ENCODE measurements at places on chromosomes 4 and X.

GRCh38 chr4:110474481-110474880, 1.5 kb upstream of the ENPEP start:
- no peaks in the 10 kb centered on the region for H3K27me3 ChIP-seq
- no peak overlapping the region for H3K27ac ChIP-seq
- DNase-seq, result no peak

GRCh38 chr4:30386266-30386895, 333.8 kb upstream of the PCDH7 start:
- no peak overlapping the region for H3K4me3 ChIP-seq
- no peaks in the 10 kb centered on the region for H3K36me3 ChIP-seq
- H3K27me3 ChIP-seq, result no peaks in the 10 kb centered on the region
- no peak for DNase-seq
- no peak overlapping the region for H3K27ac ChIP-seq

- no peak overlapping the region for H3K27ac ChIP-seq
- DNase-seq, result no peak
- no peaks in the 10 kb centered on the region for H3K27me3 ChIP-seq
- no peaks in the 10 kb centered on the region for H3K36me3 ChIP-seq
- no peak overlapping the region for H3K4me3 ChIP-seq
Observed at GRCh38 chr4:40311811-40312346, 23.3 kb upstream of the CHRNA9 start.

GRCh38 chrX:6574762-6575161, 39.8 kb upstream of the VCX3A start:
- H3K36me3 ChIP-seq, result no peaks in the 10 kb centered on the region
- H3K27ac ChIP-seq, result no peak overlapping the region
- H3K27me3 ChIP-seq, result no peaks in the 10 kb centered on the region
- peak; percentile 15 for DNase-seq

DNA sequence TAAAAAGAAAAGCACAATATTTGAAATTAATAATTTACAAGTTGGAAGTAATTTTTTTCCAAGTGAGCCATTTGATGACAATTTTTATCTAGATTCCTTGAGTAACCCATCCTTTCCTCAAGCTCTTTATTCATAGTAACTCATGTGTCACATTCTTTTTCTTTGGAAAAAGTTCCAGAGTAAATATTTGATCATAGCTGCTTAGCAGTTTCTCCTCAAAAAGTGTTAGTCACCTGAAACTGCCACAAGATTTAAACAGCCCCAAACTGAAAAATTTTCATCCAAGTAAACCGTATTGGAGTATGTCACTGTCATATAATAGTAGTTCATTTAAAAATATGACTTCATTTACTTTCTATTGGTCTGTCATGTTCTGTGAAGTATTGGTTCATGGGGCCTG, 94.6 kb upstream of the CASK start:
- no peaks in the 10 kb centered on the region for H3K27me3 ChIP-seq
- no peak for DNase-seq
- H3K4me1 ChIP-seq, result no peaks in the 10 kb centered on the region
- no peaks in the 10 kb centered on the region for H3K36me3 ChIP-seq
- H3K27ac ChIP-seq, result no peak overlapping the region

GRCh38 chr4:7296661-7297335, 104.5 kb downstream of the SORCS2 start:
- no peak for DNase-seq
- H3K27ac ChIP-seq, result no peak overlapping the region
- H3K36me3 ChIP-seq, result no peaks in the 10 kb centered on the region
- no peak overlapping the region for H3K4me3 ChIP-seq
- H3K4me1 ChIP-seq, result peaks cover 44% of the 10 kb centered on the region

- peak; percentile 29 for DNase-seq
- H3K27ac ChIP-seq, result no peak overlapping the region
- no peak overlapping the region for H3K4me3 ChIP-seq
Observed at GRCh38 chrX:26649534-26649933, 433.6 kb downstream of the MAGEB5 start.

GRCh38 chr4:81811562-81812293, 340.0 kb upstream of the RASGEF1B start:
- no peak for DNase-seq
- H3K36me3 ChIP-seq, result no peaks in the 10 kb centered on the region
- no peak overlapping the region for H3K27ac ChIP-seq
- no peaks in the 10 kb centered on the region for H3K27me3 ChIP-seq
- H3K4me3 ChIP-seq, result no peak overlapping the region

- DNase-seq, result no peak
- H3K27me3 ChIP-seq, result no peaks in the 10 kb centered on the region
- H3K4me1 ChIP-seq, result peaks cover 7% of the 10 kb centered on the region
- H3K27ac ChIP-seq, result no peak overlapping the region
Observed at GRCh38 chrX:9980401-9980800, 13.2 kb downstream of the CLDN34 start.

- H3K4me1 ChIP-seq, result no peaks in the 10 kb centered on the region
- no peaks in the 10 kb centered on the region for H3K36me3 ChIP-seq
- H3K27me3 ChIP-seq, result no peaks in the 10 kb centered on the region
- no peak for DNase-seq
Observed at GRCh38 chr4:78749258-78749971, 26.7 kb upstream of the BMP2K start.

GRCh38 chrX:109728173-109728535, 4.9 kb downstream of the ACSL4 start:
- no peak overlapping the region for H3K27ac ChIP-seq
- H3K4me1 ChIP-seq, result no peaks in the 10 kb centered on the region
- H3K36me3 ChIP-seq, result no peaks in the 10 kb centered on the region
- H3K27me3 ChIP-seq, result no peaks in the 10 kb centered on the region

DNA sequence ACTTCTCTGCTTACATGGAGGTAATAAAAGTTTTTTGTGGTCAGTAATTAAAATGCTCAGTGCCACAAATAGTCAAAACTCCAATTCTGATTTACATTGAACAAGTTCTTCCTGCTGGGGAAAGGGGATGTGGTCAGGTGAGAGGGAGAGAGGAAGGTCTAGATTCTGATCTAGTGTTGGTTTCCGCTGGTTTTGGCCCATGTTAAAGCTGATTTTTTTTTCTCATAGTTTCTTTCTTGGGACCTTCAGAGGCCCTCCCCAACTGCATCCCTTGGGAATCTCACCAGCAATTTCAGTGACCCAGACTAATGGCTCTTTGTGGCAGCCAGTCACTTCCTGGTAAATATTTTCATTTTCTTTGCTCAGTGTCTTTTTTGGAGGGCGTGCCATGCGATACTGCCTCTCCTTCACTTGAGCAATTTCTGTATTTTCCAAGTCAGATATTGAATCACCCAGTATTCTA, 332.7 kb downstream of the RAPGEF2 start:
- DNase-seq, result no peak
- H3K27ac ChIP-seq, result no peak overlapping the region
- H3K4me1 ChIP-seq, result peaks cover under 1% of the 10 kb centered on the region
- H3K4me3 ChIP-seq, result no peak overlapping the region

DNA sequence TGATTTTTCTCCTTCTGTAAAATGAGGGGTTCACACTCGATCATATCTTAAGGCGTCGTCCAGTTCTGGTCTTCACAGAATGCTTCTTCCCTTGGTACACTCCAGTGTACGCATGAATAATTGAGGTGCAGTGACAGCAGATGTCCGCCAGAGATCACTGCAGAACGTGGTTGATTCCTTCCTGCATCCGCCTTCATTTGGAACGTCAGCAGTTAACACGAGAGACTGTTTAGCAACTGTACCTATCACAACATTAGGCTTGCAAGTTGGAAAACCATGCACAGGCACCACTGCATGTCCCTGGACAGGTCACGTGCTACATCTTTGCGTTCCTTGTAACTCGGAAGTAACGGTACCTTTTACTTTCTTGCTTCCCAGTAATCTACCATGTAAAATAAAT, 66.0 kb upstream of the GEMIN8 start:
- no peaks in the 10 kb centered on the region for H3K27me3 ChIP-seq
- H3K4me1 ChIP-seq, result no peaks in the 10 kb centered on the region
- no peak overlapping the region for H3K27ac ChIP-seq
- DNase-seq, result peak; percentile 74

DNA sequence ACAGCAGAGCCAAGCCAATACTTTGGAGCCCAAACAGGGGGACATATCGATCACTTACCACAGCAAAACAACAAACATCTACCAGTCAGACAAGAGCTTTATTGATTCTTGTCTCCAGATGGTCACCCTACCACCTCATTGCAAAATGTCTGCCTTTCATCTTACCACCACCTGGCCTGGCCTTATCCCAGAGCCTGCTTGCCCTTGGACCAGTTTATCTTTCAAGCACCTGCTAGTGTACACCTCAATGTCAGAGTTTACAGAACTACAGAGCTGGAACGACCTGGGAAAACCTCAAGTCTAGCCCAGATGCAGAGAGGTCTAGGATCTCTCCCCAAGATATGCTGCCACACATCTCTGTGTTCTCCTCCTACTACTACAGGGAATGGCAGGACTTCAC, 4.5 kb downstream of the BCAP31 start:
- DNase-seq, result no peak
- H3K4me1 ChIP-seq, result peaks cover 8% of the 10 kb centered on the region
- H3K27me3 ChIP-seq, result no peaks in the 10 kb centered on the region
- peaks cover 3% of the 10 kb centered on the region for H3K36me3 ChIP-seq

- H3K27ac ChIP-seq, result no peak overlapping the region
- H3K27me3 ChIP-seq, result no peaks in the 10 kb centered on the region
- no peak for DNase-seq
- no peaks in the 10 kb centered on the region for H3K36me3 ChIP-seq
- H3K4me1 ChIP-seq, result no peaks in the 10 kb centered on the region
Observed at GRCh38 chr4:5125321-5125720, 74.0 kb downstream of the STK32B start.

- no peak overlapping the region for H3K4me3 ChIP-seq
- H3K4me1 ChIP-seq, result no peaks in the 10 kb centered on the region
- no peak overlapping the region for H3K27ac ChIP-seq
- no peaks in the 10 kb centered on the region for H3K27me3 ChIP-seq
- DNase-seq, result no peak
Observed at GRCh38 chr4:128517096-128517738, 229.6 kb upstream of the PGRMC2 start.

DNA sequence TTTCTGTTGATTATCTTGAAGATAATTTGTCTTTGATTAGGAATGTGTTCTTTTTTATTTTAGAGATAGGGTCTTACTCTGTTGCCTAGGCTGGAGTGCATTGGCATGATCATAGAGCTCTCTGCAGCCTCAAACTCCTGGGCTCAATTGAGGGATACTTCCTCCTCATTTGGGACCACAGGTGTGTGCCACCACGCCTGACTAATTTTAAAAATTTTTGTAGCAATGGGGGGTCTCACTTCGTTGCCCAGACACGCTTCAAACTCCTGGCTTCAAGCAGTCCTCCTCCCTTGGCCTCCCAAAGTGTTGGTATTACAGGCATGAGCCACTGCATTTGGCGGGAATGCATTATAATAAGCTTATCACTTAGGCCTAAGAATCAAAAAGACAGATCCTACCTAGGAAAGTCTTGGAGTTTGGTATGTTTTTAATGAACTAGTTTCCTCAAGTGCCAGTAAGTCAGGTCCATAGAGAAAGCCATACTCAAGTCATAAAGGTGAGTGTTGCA, 21.7 kb downstream of the BMP2K start:
- H3K36me3 ChIP-seq, result no peaks in the 10 kb centered on the region
- DNase-seq, result no peak
- H3K4me1 ChIP-seq, result no peaks in the 10 kb centered on the region
- no peak overlapping the region for H3K4me3 ChIP-seq
- H3K27me3 ChIP-seq, result no peaks in the 10 kb centered on the region

- peaks cover 14% of the 10 kb centered on the region for H3K4me1 ChIP-seq
- no peak overlapping the region for H3K27ac ChIP-seq
- H3K27me3 ChIP-seq, result no peaks in the 10 kb centered on the region
- no peaks in the 10 kb centered on the region for H3K36me3 ChIP-seq
Observed at GRCh38 chr4:8228319-8229250, 29.5 kb downstream of the SH3TC1 start.

DNA sequence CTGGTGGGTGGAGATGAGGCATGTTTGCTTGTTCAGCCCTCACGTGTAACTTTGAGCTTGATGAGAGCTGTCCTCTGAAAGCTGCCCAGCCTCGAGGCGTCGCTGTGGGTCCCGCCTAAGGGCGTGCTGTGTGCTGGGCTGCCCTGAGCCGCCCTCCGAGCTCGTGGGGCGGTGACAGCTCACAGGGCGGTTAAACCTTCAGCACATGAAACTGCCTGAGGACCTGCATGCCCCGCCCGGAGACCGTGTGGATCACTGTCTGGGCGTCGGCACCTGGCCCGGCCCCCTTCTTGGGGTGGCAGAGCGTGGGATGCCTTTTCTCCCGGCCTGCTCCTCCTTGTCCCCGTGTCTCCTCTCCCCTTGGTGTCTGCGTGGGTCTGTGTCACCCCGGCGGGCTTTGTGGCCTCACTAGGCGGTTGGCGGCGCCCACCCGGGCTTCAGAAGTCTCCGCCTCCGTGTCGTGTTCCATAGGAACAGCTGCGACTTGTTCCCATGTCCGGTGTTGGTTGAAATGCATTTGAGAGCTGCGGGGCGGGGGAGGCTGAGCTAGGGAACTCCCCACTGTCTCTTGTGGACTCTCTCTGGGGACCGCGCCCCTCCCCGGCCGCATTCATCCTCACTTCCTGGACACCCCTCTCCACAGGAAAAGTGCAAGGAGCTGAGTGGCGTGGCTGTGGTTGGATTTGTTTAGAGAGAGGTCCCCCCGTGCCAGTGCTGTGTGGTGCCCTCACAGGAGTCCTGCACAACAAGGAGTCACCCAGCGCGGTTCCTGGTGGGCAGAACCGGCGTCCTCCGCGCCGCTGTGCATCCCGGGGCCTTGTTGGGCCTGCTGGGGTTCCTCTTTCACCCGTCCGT, 6.8 kb downstream of the AKAP17A start:
- no peaks in the 10 kb centered on the region for H3K27me3 ChIP-seq
- no peak for DNase-seq
- peaks cover 10% of the 10 kb centered on the region for H3K36me3 ChIP-seq
- H3K4me3 ChIP-seq, result no peak overlapping the region

GRCh38 chr4:138204507-138204906, 37.6 kb downstream of the SLC7A11 start:
- H3K27ac ChIP-seq, result no peak overlapping the region
- H3K4me3 ChIP-seq, result no peak overlapping the region
- no peak for DNase-seq

DNA sequence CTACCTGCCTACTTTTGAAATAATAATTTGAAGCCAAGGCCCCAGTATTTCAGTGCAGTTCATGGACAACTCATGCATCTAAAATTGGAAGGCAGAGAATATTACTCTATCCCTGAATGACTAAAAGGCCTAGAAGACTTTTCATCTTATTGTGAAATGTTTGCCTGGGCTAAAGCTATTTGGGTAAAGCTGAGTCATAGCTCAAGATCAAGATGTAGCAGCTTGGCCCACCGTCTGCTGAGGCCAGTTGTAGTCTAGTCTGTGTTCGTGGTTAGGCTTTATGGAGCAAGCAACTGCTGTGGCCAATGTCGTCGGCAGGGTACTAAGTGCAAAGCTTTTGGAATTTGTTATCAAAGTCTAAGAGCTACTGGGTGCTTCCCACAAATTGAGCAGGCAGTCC, 929.1 kb downstream of the RAB28 start:
- no peaks in the 10 kb centered on the region for H3K27me3 ChIP-seq
- H3K27ac ChIP-seq, result no peak overlapping the region
- no peak for DNase-seq
- H3K4me1 ChIP-seq, result no peaks in the 10 kb centered on the region
- no peaks in the 10 kb centered on the region for H3K36me3 ChIP-seq
- H3K4me3 ChIP-seq, result no peak overlapping the region

GRCh38 chr4:56959100-56959499, 18.3 kb downstream of the NOA1 start:
- no peaks in the 10 kb centered on the region for H3K27me3 ChIP-seq
- no peaks in the 10 kb centered on the region for H3K36me3 ChIP-seq
- no peak overlapping the region for H3K4me3 ChIP-seq
- no peak overlapping the region for H3K27ac ChIP-seq
- no peak for DNase-seq

- H3K36me3 ChIP-seq, result no peaks in the 10 kb centered on the region
- no peak overlapping the region for H3K27ac ChIP-seq
- no peak for DNase-seq
- H3K4me1 ChIP-seq, result no peaks in the 10 kb centered on the region
Observed at GRCh38 chr4:22532896-22533295, 17.0 kb upstream of the ADGRA3 start.

Data from neural progenitor cell (in vitro differentiated cells).